AG10803 (cell line): ENCODE measurements at places on chromosomes 3 and 15.

GRCh38 chr15:39242345-39242744 lies 338.5 kb upstream of the THBS1 start:
- peak; percentile 96 for DNase-seq

- peak; percentile 49 for DNase-seq
Measured at GRCh38 chr15:63364399-63365272, 17.0 kb downstream of the CA12 start.

DNA sequence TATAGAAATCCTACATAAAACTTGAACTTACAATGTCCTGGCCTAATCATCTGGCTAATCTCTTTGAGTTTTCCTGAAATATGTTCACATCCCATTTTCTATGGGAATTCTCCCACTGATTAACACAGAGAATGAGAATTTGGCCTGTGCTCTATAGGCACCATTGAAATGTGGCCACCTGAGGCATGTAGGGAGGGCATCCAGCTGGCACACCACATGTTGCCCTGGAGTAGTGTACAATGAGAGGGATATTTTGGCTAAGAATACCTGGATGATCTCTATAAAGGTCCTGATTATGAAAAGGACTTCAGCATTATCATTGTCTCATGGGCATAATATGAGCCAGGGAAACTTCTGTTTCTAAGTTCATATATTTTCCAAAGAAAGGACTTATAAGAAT lies 324.0 kb downstream of the ZBTB20 start:
- no peak for DNase-seq

GRCh38 chr15:99632521-99632920 lies 66.7 kb downstream of the MEF2A start:
- no peak for DNase-seq
